Panc1 (cell line): ENCODE measurements at places on chromosomes 2 and 18.
A peak's percentile ranks its signal among the peaks of the same experiment; 100 is the strongest.

DNA sequence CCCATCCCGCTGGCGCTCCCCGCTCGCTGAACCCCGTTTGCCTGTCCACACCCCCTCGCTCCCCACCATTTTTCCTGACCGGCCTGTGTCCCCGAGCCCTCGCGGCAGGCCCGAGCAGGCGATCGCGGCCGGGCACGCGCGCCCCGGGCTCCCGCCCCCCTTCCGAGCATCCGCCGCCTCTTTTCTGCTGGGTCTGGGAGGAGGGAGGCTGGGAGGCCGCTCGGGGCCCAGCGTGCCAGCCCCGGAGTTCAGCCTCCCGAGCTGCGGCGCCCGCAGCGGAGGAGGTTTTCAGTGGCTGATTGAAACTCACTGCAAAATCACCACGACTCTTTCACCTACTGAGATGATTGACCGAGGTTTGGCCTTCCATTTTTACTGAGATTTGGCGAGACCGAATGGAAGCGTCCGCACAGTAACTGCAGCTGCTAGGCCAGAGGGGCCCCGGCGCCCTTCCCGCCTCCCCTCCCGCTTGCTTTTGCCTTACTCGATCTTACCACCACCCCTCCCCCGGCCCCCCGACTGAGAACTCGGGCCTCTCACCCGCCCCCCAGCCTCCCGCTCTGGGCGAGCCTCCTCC, 4.8 kb downstream of the SOX11 start:
- no peak for DNase-seq

GRCh38 chr2:240309214-240309613, 126.2 kb upstream of the GPC1 start:
- DNase-seq: no peak

- DNase-seq: no peak
Measured at GRCh38 chr2:11102956-11103860, 52.1 kb upstream of the SLC66A3 start.

GRCh38 chr2:102436323-102436722, 13.4 kb downstream of the IL18RAP start:
- DNase-seq: no peak

GRCh38 chr2:38315707-38316333, 61.3 kb downstream of the ATL2 start:
- peak; percentile 30 for DNase-seq

DNA sequence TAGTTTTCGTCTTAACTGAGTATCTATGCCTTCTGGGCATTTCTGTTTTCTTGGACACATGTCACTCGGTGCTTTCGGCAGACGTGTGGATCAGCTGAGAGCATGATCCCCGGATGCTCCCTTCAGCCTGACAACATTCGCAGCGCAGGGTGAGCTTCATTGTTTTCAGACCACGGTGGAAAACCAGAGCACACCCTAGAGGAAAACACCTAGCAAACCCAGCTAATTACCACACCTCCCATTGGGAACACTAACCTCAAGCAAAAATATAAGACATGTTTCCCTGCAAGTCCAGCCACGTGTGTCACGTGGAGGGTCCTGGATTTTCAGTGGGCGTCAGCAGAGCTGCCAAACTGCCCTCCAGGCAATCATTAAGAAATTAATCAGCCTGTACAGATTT, 31.0 kb downstream of the ANKRD29 start:
- no peak for DNase-seq

DNA sequence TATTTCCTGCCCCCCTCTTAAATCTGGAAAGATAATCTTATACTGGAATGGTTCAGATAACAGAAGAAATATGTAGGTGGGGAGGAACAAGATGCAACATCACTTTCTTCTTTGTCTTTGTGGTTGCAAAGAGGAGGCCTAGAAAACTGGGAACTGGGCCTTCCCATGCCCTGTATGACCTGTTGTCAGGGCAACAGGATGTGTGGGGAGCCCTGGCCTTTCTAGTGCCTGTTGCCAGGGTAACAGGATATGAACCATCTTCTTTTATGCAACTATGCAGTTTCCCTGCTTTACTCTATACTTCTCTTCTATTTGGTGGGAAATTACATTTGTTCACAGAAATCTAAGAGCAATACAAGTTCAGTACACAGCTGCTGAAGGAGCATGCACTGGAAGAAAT, 79.8 kb upstream of the PDE1A start:
- DNase-seq: no peak

DNA sequence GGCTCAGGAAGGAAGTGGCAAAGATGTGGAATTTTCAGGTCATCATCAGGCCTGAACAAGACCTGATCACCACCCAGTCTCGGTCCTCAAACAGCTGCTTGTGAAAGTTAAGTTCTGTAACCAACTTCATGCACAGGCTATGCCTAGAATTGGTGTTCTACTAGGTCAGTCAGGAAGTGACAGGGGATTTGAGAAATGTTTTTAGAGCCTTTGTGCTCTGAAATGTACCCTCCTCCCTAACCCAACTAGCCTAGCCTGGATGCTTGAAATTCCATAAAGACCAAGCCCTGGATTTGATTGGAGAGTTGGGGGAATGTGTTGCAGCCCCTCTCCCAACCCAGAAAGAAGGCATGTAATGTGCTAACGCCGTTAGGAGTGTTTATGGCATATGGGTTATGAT, 63.3 kb downstream of the TGOLN2 start:
- no peak for DNase-seq

GRCh38 chr2:1677821-1678165, 66.5 kb downstream of the PXDN start:
- no peak for DNase-seq

GRCh38 chr2:241156971-241157441, 6.7 kb downstream of the PPP1R7 start:
- DNase-seq: no peak

DNA sequence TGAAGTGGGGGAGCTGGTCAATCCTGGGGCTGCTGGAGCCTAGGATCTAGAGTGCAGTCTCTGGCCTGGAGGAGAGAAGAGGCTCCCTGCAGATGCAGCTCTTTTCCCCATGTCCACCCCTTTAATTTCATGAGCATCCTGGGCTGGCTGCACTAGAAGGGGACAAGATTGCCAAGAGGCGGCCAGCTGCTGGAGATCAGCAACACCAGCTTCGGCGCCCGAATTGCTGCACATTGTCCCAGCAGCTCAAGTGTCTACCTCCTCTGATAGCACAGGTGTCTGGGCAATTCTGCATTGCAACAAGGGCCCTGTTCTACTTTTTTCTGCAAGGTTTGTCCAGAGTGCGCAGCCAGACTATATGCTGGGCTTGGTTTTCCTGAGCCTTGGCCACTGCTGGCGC, 125.7 kb downstream of the AGAP1 start:
- DNase-seq: no peak

GRCh38 chr2:138421971-138422335, 79.6 kb upstream of the SPOPL start:
- DNase-seq: peak; percentile 87

GRCh38 chr18:24600076-24600654, 139.7 kb downstream of the HRH4 start:
- no peak for DNase-seq

- no peak for DNase-seq
Measured at GRCh38 chr2:221458578-221458977, 113.5 kb downstream of the EPHA4 start.

- no peak for DNase-seq
Measured at GRCh38 chr2:217260441-217261115, 400.7 kb upstream of the TNP1 start.

- no peak for DNase-seq
Measured at GRCh38 chr2:237638176-237638575, 10.8 kb downstream of the LRRFIP1 start.

- no peak for DNase-seq
Measured at GRCh38 chr2:11597538-11598225, 63.8 kb downstream of the GREB1 start.

- DNase-seq: no peak
Measured at GRCh38 chr2:111221701-111222100, 101.0 kb downstream of the BCL2L11 start.

- DNase-seq: no peak
Measured at GRCh38 chr2:18399601-18400000, 160.9 kb downstream of the RDH14 start.

GRCh38 chr2:190069936-190070696, 7.6 kb upstream of the MSTN start:
- DNase-seq: peak; percentile 47
